Bronchial epithelial cell (primary cell): ENCODE measurements at places on chromosomes 7 and 10. TPM values are rescaled to one million over a fixed set of nuclear protein-coding genes. Genes with fewer than 3 reads are reported as not detected.

The CALHM1 gene
- not detected in 2 replicates for total RNA-seq

The SDHAF3 gene
- total RNA-seq: 9.5 and 11.9 TPM in 2 replicates

The NRP1 gene
- total RNA-seq: 16.1 and 21.6 TPM in 2 replicates

The HMX3 gene
- 0.13 TPM in 1 of 2 replicates, not detected in the other for total RNA-seq

The AMPH gene
- not detected in 2 replicates for total RNA-seq

The GPRIN2 gene
- total RNA-seq: 0.53 and 3.2 TPM in 2 replicates

The XRCC2 gene
- total RNA-seq: 0.26 TPM in 2 replicates

DNA sequence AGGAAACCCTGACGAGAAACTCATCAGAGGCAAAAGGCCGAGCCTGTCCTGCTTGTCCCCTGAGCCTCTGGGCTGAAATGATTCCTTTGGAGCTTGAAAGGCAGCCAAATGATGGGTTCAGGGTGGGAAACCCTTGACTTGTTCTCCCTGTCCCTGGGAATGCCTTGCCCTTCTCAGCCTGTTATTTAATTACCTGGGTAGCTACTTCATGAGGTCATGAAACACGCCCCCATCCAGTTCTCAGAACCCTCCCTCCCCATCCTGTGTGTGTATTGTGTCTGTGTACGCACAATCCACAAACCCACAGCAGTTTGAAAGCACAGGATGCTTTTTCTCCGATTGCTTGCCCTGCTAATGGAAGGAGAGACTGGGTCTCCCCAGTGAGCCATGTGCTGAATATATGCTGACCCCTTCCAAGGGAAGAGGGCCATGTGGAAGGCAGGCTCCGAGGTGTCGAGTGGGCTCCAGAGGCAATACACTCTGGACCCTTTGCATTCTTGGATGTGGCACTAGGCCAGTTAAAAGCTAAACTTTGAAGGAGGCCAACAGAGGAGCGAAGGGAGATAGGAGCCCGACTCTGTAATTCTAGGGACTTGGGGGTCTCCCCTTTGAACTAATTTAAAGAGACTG is 10.6 kb downstream of the DUSP5 start:
- DNase-seq: no peak

GRCh38 chr10:97991871-97992270 is 38.5 kb downstream of the CRTAC1 start:
- peak; percentile 18 for DNase-seq

DNA sequence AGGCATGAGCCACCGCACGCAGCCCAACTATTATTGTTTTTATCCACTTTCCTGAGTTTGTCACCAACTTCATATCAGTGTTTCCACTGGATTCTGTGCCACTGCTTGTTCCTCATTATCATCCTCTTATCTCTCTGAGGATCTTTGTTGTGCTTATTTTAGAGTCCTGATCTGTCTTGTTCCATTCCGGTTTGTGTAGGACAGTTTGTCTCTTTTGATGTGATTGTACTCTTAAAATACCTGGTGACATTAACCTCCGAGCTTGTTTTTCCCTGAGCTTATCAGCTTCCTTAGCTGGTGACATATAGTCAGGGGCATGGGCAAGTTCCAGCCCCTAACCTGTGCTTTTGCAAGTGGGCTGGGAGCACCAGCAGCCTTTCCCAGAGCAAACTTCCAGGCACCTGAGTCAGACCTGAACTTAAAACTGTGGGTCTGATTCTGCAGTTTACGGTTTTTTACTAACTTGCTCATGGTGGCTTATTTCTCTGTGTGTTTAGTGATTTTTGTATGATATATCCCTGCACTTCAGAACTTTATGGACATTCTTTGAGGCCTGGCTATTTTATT is 23.1 kb upstream of the FMC1 start:
- DNase-seq: no peak

GRCh38 chr10:32377458-32378259 is 30.7 kb upstream of the EPC1 start:
- peak; percentile 44 for DNase-seq

- DNase-seq: no peak
Observed at GRCh38 chr10:72461085-72461484, 106.4 kb upstream of the DNAJB12 start.

- DNase-seq: no peak
Observed at GRCh38 chr7:115005953-115006352, 84.1 kb downstream of the MDFIC start.

- DNase-seq: peak; percentile 56
Observed at GRCh38 chr7:87886875-87887274, 10.6 kb downstream of the DBF4 start.

- no peak for DNase-seq
Observed at GRCh38 chr7:50341724-50342123, 37.2 kb downstream of the IKZF1 start.

DNA sequence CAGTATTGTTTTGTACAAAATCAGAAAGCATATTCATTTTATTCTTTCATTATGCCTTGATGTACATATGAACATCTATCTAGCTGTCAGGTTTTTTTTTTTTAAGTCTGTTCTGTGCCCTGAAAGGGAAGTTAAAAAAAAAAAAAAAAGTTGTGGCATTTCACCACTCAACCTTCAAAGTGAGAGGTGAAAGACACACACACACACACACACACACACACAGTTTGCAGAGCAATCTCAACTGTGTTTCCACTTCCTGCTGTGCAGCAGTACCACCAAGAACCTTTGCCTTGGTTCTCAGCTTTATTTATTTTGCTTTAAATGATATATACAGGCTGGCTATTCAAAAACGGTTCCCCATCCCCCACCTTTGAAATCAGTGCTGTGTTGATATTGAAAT is 955.6 kb downstream of the GATA3 start:
- no peak for DNase-seq

- DNase-seq: peak; percentile 96
Observed at GRCh38 chr10:62048919-62049623, 147.6 kb downstream of the ARID5B start.

GRCh38 chr10:73359492-73359891 is 828 bp upstream of the CFAP70 start:
- peak; percentile 21 for DNase-seq

DNA sequence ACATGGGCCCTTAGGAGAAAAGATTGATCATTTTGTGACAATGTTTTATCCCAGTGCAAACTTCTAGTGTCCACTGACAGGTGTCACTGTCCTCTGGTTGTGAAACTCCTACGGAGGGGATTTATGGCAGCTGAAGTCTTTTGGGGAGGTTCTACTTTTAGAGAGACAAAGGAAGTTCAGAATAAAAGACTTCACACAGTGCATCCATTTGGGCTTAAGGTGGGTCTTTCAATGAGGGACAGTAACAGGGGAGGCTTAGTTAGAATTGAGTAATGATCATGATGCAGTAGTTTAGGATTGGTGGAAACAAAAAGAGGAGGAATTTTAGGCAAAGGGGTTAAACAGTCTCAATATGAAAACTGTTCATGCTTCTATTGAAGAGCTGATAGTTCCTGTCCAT is 501.1 kb upstream of the NRP1 start:
- DNase-seq: no peak

DNA sequence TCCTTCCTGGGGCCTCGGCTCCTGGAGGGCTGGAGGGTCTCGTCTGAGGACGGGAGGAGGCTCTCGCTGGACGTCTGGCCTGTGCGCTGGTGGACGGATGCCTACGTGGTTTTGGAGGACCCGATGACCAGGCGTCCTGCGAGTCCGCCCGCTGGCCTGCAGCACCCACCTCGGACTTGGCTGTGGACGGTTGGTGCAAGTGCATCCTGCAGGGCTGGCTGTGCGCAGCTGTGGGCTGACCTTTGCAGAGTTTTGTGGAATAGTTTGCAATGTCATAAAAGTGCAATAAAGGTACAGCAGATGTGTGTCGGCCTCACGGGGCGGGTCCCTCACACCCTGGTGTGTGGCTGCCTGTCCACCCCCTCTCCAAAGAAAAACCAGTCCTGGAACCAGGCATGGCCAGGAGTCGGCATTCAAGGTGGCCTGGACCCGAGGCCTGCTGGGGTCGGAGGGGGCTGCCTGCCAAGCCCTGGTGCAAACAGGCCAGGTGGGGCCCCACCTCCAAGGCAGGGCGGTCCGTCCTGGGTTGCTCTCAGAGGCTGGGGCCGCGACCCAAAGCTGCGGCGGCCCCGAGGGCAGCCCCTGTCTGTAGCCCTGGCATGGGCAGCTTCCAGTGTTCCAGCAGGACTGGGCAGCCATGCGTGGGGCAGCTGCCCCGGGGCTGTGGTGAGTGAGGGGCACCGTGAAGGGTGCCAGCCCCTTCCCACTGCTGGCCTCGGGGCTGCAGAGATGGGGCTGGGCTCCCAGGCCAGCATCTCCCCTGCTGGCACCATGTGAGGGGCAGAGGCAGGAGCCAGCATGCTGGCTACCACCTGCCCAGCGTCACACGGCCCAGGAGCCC is 29.3 kb upstream of the FOXL3 start:
- no peak for DNase-seq

- no peak for DNase-seq
Observed at GRCh38 chr7:143992670-143993069, 7.5 kb upstream of the OR6B1 start.

- peak; percentile 74 for DNase-seq
Observed at GRCh38 chr10:23512355-23513058, 73.6 kb downstream of the OTUD1 start.

DNA sequence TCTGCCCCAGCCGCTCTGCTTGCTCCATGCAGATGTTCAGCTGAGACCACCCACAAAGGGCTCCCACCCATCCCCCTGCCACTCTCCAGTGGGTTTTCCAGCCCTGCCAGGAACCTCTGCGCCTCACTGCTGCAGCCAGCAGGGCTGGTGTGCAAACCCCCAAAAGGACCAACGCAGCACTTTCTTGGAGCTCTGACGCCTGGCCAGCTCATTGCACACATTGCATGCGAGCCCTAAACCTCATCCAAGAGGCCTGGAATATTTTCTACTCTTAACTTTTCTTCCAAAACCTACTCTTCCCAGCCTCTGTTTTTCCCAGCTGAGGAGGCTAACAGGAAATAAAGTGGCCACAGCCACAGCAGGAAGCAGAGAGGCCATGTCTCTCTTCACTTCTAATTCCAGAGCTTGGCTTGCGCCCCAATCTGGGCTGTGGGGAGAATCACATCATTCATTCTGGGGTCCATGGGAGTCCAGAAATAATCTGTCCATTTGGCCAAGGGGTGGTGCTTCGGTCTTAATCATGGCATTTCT is 4.6 kb upstream of the FAM170B start:
- DNase-seq: no peak

GRCh38 chr7:135349746-135350145 is 116.1 kb downstream of the STRA8 start:
- DNase-seq: peak; percentile 35
